Bladder microvascular endothelial cell (primary cell): ENCODE measurements at places on chromosomes 7 and 10. TPM values are rescaled to one million over a fixed set of nuclear protein-coding genes. Genes with fewer than 3 reads are reported as not detected.

CACNA2D1 gene
- 12.8 and 24.1 TPM in 2 replicates for total RNA-seq

PRF1 gene
- total RNA-seq: not detected in 2 replicates

MMD2 gene
- not detected in 2 replicates for total RNA-seq

SEMA3E gene
- total RNA-seq: 0.32 and 1.7 TPM in 2 replicates

PDZD7 gene
- 0.16 and 0.44 TPM in 2 replicates for total RNA-seq
